ENCODE measurements at places on chromosomes 7 and 10.

GRCh38 chr7:157021871-157022680, 11.6 kb upstream of the MNX1 start:
- no peak for DNase-seq

GRCh38 chr7:2934984-2935740, 91.1 kb upstream of the GNA12 start:
- DNase-seq, result no peak

DNA sequence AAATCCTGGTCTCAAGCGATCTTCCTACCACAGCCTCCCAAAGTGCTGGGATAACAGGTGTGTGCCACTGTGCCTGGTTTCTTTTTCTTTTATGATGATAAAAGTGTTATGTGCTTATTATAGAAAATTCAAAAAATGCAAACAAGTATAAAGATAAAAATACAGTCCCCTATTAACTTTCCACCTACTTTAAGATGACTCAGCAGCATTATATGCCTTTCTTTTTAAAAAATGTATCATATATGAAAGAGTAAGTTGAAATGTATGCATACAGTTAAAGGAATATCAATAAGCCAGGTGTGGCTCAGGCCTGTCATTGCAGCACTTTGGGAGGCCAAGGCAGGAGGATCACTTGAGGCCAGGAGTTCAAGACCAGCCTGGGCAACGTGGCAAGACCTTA, 216.9 kb upstream of the GALNT17 start:
- DNase-seq, result no peak

- DNase-seq, result no peak
Observed at GRCh38 chr10:19869370-19869769, 53.1 kb downstream of the PLXDC2 start.

DNA sequence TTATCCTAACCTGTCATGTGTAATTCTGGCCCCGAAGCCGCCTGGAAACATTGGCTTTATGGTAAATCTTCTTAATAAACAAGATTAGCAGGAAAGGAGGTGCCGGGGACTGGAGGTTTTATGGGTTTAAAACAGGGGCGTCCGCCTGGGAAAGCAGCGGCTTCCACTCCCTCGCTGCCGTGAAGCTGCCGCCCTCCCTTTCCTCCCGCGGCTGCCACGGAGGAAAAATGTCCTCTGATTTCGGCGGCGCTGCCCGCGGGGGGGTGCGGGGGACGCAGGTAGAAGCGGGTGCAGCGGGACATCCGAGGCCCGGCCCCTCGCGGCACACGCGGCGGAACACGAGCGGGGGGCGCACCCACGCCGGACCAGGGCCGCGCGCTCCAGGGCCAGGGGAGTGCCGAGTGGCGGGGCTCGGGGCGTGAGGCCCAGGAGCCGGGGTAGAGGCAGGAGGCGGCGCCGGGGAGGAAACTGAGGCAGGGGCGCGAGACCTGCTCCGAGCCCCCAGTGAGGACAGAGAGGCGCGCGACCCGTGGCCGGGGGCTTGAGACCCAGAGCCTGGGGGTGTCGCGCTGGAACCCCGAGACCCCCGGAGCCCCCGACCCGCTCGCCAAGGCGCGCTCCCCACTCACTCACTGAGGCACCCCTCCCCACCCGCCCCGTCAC, 993 bp downstream of the PTPRN2 start:
- no peak for DNase-seq

DNA sequence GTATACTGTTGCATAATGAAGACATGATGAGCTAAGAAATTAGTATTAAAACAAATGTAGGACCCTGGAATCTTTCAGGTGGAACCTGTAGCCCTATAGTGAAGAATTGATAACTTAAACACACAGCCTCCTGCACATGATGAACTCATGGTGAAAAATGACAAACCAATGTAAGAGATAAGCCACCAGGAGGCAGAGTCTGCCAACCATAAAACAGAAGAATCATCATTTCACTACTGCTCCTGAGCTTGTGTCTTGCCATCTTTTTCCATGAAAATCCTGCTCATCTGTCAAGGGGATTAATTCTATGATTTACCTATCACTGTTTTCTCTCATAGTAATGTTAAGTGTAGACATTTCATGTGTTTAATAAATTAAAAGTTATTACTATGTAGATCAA, 363.9 kb downstream of the MALRD1 start:
- DNase-seq, result no peak

DNA sequence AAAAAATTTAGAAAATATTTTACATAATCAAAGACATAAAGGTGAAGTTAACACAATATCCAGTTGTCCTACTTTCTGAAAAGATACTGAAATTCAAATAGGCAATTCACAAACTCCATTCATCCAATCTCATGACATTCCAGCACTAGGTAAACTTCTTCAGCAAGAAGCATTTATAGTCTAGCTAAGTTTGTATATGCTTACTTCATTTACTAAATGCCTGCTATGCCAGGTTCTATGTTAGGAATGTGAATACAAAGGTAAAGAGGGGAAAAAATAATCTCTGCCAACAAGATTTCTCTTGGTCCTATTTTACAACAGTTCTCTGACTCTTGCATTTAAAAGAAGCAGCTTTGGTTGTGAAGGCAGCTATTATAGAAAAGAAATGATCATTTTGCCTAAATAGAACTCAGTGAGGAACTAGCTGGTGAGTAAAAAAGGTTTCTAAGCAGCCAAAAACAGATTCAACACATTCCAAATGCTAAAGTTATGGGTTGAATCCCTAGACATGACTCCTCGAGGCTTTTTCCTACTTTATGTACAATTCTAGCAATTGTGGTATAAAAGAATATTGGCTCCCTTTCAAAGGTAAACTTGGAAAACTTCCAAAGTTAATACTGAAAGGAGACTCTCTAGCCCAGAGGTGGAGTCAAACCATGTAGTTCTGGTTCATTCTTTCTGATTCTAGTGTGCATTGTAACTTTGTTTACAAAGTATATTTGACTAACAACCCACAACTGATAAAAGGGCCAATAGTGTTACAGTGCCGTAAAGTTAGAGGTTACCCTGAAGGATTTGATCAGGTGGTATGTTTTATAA, 30.9 kb upstream of the KLHL7 start:
- no peak for DNase-seq

- no peak for DNase-seq
Observed at GRCh38 chr7:21504021-21504420, 38.8 kb upstream of the DNAH11 start.

GRCh38 chr10:101670635-101671034, 24.3 kb downstream of the FBXW4 start:
- DNase-seq, result no peak

All from NCI-H187 treated with DMSO at 0.1 percent for 48 hours (cell line).